ENCODE measurements at places on chromosomes 12 and 14.

GRCh38 chr12:2290091-2290490, 237.3 kb downstream of the CACNA1C start:
- DNase-seq: no peak

DNA sequence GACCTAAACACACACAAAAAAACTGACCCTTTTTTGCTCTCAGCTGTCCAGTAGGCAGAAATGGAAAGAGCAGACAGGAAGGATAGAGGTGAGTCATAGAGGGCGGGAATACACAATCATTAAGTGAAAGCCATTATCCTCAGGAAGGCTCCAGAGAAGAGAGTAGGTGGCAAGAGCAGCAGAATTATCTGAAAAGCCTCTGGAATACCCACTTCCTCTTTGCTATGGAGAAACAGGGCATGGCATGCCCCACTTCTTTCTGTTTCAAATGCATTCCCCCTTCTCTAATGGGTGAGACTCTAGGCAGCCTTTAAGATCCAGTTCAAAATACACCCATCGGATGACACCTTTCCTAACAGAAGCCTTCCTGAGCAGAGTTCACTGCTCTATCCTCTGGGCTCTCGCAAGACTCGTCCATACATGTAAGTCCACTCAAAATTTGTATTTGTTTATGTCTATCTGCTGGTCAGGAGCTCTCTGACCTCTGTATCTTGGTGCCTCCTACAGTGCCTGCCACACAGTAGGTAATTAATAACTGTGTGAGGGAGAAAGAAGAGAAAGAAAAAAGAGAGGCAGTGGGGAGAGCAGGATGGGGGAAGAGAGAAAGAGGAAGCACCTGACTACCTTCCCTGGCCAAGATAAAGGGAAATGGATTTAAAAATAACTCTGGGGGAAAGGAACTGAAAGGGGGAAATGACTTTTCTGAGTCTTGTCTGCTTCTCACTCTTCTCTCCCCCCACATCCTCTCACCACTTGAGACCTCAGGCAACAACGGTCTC, 8.5 kb downstream of the KLHL33 start:
- peak; percentile 89 for DNase-seq

GRCh38 chr12:55428331-55429243, 2.5 kb downstream of the OR6C76 start:
- DNase-seq: peak; percentile 4

DNA sequence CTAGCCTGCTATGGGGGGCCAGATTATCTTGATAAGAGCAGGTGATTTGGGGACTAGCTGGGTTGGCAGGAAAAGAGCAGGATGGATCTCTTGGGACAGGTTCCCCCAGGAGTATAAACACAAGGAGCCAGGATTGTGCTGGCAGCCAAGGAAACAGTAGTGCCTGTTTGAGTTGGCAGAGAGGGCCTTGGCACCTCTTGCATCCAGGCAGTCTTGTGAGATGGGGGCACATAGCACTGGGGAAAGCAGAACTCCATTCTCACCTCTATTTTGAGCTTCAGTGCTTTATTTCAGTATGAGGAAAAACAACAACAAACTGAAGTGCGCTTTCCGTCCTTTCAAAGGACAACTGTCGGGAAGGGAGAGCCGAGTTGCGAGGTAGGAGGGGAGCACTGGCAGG, 9.4 kb upstream of the UNC119B start:
- DNase-seq: no peak

DNA sequence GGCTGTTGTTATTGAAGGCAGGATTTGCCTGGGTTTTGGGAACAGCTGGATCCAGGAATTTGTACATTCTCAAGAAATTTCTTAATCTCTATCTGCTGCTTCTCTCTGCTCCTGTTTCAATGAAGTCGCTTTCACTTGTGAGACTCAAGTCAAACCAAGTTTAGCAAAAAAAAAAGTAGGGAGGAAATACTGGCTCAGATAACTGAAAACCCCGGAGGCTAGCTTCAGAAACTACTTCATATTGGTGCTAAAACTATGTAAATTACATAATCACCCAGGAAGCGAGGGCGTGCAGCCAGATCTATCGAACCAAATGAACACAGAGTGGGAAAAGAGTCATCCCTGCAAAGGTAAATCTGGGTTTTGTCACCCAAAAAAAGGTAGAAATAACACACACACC, 68.3 kb upstream of the FICD start:
- no peak for DNase-seq

DNA sequence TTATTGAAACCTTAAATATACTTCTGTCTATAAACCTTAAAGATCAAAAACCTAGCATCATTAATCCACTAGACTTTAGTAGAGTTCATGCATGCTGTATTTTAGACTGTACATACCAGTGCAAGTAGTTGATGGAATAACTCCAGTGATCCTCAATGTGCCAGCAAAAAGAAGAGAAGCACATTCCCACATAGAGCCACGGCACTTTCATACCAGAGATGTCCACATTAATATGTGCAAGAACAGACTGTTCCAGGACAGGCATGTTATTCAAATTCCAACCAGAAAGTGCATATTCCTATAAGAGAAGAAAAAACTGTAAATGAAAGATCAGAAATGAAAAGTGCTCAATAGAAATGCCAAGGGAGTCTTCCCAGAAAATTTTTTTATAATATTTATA, 55.0 kb downstream of the KDM5A start:
- no peak for DNase-seq

- DNase-seq: no peak
Observed at GRCh38 chr14:100893228-100893601, 10.3 kb downstream of the RTL1 start.

GRCh38 chr12:64320611-64321010, 69.9 kb downstream of the C12orf56 start:
- DNase-seq: no peak

DNA sequence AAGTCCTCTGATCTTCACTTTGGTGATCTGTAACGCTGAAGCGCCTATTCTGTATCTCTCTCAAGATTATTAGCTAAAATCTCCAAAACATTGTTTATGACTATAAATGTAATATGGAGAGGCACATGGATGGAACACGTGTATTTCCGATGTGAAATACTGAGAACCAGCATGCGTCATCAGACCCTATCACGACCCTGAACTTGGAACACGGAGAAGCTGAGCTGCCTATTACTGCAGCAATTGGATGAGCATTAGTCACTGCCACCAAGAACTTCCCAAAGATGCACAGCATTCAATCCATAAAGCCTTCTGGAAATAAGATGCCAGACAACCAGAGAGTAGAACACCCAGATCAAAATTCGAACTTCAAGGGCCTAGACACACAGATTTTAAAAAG, 61.9 kb downstream of the PRKAB1 start:
- no peak for DNase-seq

Data from inflammatory macrophage treated with lipopolysaccharide for 1 hour (primary cell).